ENCODE measurements at places on chromosomes 7 and 10.
A peak's percentile ranks its signal among the peaks of the same experiment; 100 is the strongest.

DNA sequence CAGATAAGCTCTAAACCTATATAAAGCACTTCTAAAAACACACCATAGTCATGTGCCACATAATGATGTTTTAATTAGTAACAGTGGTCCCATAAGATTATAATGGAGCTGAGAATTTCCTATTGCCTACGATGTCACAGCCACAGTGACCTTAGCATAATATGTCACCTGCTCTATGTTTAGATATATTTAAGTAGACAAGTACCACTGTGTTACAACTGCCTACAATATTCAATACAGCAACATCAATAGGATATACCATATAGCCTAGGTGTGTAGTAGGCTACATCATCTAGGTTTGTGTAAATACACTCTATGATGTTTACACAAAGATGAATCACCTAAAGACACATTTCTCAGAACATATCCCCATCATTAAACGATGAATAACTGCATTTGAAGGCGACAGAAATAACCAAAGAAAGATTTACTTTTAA lies 24.5 kb downstream of the GPR22 start:
- no peak for DNase-seq

DNA sequence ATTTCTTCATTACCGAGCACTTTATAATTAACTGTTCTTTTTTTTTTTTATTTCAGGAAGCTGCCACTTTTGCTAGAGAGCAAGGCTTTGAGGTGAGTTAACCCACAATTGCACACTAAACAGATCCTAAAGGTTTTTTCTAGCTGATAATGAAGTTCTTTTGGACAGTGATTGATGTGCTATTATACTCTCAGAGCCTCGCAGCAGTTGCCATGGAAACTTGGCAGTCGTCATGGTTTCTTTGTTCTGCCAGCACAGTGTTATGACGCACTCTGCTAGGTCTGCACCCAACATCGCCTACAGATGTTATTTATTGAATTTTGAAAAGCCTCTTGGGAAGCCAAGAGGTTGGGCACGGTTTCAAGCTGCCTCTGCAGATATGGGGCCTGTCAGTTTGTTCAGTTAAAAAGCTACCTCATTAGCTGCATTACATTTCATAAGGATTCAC lies 237.2 kb upstream of the KAT6B start:
- DNase-seq, result peak; percentile 86

DNA sequence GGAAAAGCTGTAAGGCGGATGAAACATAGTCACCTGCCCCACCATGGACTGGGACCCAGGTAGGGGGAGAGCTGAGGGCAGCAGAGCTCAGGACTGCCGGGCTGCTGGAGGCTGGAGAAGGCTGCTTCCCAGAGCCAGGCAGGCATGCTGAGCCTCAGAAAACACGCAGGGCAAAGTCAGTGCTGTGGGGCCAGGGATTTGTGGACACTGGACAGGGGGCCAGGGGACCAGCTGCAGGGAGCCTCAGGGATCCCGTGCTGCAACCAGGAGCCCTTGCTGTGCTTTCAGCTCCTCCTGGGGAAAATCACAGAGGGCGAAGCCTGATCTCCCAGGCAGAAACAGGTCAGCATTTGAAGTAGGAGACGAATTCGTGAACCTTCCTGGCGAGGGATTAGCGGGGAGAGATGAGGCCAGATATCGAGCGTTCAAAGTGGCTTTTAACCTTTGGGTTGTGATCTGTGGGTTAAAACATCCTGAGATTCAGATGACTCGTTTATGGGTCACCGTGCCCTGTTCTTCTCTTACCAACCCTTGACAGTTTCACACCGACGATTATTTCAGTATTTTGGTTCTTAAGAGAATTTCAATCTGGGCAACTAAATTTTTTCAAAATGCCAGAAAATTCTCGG lies 85.6 kb upstream of the SHH start:
- no peak for DNase-seq

DNA sequence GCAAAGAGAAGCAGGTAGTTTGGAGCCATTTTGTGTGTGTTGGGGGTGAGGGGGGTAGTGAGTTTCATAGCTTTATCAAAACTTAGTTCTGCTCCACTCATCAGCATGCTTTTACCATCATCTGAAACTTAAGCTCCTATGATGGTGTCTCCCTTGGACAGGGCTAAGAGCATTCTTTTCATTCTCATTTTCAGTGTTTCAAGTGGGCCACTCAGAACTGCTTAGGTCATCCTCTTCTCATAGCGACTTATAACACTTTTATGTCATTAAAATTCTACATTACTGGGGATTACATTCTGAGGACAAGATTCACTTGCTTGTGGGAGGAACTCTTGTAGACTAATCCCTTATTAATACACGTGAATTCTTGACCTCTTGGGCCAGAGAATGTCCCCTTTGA lies 649.4 kb downstream of the SUGCT start:
- DNase-seq, result no peak

DNA sequence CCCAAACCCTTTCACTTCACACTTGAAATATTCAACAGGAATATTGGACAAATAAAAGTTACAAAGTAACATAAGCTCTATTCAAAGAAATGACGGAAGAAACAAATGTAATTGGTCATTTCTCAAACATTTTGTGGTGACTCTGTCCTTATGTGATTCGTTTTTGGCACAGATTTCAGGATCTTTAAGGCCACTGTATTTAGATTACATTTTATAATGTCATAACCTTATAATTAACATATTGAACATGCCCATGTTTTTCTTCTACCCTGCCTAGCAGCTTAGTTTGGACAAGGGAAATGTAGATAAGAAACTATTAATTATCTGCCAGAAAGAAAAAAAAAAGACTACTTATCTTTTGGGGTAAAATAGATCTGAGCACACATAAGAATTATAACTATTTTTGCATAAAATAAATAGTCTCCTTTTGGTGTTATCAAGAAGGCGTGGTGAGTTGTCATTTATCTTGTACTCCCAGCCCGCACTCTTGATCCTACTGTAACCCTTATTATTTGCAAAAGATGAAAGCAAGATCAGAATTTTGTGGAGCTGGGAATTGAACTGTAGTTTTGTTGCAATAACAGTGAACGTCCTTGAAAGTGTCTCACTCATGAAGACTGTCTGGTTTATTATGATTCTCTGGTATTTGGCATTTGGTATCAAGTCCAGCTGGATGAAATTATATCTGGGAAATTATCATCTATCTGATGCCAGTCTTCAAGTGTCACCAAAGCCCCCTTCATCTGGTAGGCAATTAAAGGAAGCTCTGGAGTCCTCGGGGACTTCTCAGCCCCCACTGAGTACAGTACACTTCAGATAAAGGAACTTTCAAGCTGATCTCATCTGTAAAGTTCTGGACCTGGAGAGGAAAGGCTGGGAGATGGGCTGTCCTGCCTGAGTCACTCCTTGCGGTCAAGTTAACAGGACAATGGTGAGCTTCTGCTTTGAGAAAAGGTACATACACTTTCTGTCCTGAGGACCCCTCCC lies 175.7 kb upstream of the INHBA start:
- DNase-seq, result peak; percentile 60

GRCh38 chr7:37363536-37364491 lies 84.8 kb downstream of the ELMO1 start:
- DNase-seq, result no peak

DNA sequence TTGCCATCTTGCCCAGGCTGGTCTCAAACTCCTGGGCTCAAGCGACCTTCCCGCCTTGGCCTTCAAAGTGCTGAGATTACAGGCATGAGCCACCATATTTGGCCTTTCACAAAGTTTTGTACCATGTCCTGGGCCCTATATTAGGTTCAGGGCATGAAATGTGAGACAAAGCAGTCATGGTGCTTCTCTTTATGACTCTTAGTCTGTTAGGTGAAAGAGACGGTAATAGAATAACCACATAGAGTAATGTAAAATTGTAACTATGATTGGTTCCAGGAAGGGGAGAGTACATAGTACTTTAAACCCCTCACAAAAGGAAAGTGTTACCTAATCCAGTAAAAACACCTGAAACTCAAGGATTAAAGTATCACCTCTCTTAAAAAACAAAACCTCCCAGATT lies 144.7 kb downstream of the SPAG6 start:
- DNase-seq, result no peak

- no peak for DNase-seq
Observed at GRCh38 chr10:67282871-67283270, 357.0 kb downstream of the LRRTM3 start.

DNA sequence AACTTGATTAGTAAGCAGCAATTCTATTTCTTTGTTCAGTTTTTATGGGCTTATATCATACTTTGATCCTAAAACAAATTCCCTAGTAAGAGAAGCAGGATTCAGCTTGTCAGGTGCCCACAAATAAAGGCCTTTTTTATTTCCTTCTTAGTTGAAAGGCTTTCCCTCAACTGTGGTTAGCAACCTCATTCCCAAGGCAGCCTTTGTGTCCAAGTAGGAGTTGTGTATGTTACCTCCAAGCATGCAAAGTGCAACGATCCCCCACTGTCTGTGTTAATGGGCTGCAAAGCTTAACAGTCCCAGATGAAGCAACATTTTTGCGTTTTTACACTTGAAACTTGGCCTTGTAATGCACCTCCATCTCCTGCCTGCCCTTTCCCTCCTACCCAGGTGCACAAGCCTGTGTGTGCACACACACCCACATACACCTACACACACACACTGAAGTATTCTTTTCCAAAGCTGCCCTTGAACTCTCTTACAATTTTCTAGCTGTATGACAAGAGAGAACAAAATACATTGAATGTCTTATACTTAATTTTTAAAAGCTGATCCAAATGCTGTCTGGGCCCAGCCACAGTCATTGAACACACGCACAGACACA lies 278.2 kb downstream of the SNX13 start:
- no peak for DNase-seq

- no peak for DNase-seq
Observed at GRCh38 chr7:18290865-18291264, 204.7 kb upstream of the HDAC9 start.

DNA sequence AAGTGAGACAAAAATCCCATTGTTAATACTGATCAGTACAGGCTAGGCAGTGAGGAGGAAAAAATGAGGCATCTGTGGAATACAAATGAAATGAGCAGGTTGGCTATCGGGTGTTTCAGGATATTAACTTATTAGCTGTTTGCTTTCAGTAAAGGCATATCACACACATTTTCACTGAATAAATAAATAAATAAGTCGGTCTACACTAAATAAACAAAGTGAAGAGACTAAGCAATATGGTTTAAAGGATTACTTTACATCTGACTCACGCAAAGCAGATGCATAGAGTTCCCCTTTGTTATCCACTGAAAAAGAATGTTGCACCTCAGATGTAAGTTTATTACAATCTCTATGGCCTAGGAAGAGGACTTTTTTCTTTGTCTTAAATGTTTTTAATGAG lies 6.3 kb upstream of the SEMA3A start:
- peak; percentile 55 for DNase-seq

DNA sequence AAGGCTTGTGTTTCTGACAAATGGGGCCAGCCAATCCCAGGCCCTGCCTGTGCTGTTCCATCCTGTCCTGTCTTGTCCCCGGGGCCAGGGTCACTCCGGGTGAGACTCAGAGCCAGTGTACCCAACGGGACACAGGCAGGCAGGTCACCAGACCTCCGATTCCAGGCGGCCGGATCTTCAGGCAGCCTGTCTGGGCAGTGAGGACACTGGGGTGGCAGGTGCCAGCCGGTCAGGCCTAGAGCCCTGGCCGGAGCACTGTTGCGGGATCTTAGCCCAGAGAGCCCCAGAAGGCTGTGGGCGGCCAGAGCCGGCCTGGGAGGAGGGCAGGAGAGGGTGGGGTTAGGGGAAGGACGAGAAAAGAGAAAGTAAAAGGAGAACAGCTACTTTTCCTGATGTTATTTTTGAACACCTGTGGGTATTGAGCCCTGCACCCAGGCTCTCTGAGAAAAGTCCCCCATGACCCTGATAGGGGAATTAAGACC lies 134.3 kb upstream of the TNRC18 start:
- peak; percentile 53 for DNase-seq

DNA sequence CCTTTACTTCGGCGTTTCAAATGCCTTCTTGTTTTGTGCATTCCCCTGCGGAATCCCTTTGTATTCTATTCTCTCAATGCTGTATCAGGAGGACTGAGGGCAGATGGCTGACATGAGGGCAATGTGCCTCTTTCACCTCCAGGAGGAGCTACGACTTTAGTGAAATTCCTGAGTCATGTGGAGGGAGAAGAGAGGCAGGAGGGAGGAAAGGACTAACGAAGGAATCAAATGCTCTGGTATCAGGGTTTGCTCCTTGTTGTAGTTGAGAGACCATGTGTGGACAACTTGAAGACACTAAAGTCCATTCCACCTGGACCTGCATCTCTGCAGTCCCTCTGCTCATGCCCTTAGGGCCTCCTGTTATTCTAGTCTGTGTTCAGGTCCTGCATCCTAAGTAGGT lies 40.2 kb upstream of the PRSS58 start:
- peak; percentile 23 for DNase-seq

- DNase-seq, result no peak
Observed at GRCh38 chr7:158957921-158958491, 101.6 kb downstream of the DYNC2I1 start.

DNA sequence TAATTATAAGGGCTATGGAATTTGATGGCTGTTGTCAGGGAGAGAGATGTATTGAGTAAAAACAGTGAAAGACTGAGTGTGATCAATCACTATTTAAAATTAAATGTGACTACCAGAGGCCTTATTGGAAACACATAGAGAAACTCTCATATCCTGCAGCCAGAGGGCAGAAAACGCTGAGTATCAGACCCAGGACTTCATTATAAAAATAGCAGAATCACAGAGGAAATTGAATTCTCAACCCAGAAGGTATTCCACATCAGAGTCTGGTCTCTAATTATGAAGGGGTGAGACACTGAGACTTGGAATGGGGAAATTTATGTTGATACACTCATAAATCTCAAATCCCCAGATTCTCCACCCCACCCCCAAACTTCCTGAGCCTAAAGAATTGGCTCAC lies 69.5 kb upstream of the IL6 start:
- no peak for DNase-seq

DNA sequence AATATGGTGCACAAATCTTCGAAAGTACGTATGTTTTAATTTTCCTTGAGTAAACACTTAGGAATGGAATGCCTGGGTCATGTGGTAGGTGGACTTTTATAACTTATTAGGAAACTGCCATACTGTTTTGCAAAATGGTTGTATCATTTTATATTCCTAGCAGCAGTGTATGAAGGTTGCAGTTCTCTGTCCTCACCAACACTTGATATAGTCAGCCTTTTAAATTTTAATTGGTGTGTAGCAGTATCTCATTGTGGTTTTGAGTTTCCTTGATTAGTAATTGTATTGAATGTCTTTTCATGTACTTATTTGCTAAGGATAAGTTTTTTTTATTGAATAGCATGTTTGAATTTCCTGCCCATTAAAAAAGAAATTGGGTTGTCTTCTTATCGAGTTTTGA lies 926 bp upstream of the PCBD1 start:
- DNase-seq, result no peak

DNA sequence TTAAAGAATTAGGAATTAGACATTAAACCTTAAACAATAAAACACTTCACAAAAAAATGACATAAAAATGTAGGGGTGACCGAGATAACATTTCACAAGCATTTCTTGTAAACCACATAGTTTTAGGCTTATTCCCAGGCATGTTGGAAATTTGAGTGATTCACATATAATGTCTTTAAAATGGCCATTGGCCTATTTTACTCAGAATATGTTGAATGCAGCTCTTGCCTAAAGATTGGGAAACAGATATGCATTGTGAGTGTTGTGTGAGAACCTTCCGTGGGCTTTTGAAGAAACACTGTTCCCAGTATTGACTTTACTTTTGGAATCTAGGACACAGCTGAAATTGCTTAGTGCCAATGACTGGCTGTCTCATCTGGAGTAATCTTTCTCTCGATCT lies 79.6 kb downstream of the ARL5B start:
- peak; percentile 52 for DNase-seq

- no peak for DNase-seq
Observed at GRCh38 chr10:106027240-106027639, 1137.3 kb downstream of the SORCS1 start.

- peak; percentile 71 for DNase-seq
Observed at GRCh38 chr10:14374745-14375445, 44.2 kb upstream of the FRMD4A start.
